ENCODE measurements at places on chromosomes 2 and 18.

GRCh38 chr2:234816491-234816890, 135.3 kb upstream of the SH3BP4 start:
- no peak for DNase-seq

- no peak for DNase-seq
These were observed 59.6 kb upstream of the C2orf15 start for GRCh38 chr2:99081891-99082290.

DNA sequence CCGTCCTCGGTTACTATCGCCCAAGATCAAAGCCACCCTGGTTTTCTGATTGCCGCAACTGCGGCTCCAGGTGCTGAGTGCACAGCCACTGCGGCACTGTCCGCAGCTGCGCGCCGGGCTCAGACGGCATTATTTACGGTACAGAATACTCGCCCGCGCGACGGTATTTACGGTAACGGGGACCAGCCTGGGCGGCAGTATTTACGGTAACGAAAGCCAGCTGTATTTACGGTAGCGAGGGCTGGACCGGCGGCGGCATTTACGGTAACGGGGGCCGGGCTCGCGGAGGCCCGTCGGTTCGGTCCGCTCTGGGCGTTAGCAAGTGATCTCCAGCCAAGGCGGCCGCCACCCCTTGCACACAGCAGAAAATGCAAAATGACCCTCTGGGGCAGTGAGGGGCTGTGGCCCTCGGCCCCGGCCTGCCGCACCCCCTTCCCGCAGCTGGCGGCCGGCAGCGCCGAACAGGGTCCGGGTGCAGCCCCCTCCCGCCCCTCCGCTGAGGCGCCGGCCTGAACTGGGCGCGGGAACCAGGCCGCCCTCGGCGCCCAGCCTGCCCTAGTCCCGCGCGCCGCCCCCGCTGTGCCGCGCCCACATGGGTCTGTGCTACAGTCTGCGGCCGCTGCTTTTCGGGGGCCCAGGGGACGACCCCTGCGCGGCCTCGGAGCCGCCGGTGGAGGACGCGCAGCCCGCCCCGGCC, at the start of gene GNAL:
Gene GNAL (plus strand): TSS at position 293 of the 697 bp plus-strand sequence. CDS start 300 bp downstream, at position 593.
- DNase-seq = peak; percentile 19

GRCh38 chr2:168722592-168722991, 79.8 kb upstream of the NOSTRIN start:
- DNase-seq = no peak

- no peak for DNase-seq
These were observed 966 bp downstream of the ADCY3 start for GRCh38 chr2:24919037-24919505.

DNA sequence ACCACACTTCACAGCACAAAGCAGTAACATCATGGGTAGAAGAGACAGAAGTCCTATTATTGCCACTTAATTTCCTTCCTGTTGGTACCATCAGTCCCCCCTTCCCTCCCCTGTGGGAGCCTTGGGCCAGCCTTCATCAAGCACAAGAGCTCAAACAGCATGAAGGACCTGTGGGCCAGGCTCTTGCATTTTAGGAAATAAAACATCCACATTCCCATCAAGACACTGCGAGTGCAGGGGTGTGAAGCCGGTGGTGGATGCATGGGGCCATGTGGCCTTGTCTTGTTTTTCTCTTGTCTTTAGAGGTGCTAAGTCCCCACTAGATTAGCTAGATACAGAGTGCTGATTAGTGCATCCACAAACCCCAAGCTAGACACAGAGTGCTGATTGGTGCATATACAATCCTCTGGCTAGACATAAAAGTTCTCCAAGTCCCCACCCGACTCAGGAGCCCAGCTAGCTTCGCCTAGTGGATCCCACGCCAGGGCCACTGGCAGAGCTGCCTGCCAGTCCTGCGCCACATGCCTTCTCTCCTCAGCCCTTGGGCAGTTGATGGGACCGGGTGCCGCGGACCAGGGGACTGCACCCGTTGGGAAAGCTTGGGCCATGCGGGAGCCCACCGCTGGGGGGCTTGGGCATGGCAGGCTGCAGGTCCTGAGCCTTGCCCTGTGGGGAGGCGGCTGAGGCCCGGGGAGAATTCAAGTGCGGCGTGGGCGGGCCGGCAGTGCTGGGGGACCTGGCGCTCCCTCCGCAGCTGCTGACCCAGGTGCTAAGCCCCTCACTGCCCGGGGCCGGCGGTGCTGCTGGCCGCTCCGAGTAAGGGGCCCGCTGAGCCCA, 14.7 kb upstream of the PXDN start:
- no peak for DNase-seq

DNA sequence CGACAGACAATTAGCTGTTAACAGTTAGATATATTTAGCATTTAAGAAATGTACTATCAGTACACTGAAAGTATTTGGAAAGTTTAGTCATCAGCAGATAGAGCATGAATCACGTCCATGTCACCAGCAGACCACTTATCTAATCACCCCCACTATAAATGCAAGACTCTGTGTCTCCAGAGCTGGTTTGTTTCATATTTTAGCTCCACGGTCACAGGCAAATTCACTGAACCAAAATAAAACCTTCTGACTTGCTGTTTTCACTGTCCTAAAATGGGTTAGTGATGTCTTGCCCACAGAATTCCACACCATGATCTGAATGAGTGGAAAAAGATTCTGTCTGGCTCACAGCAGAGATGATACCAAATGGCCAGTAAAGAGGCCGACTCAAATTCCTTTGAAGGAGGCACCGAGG, 64.9 kb downstream of the CDH2 start:
- DNase-seq = no peak

GRCh38 chr18:60865801-60866200, 467.4 kb upstream of the CDH20 start:
- DNase-seq = no peak

GRCh38 chr18:10060469-10060782, 146.6 kb downstream of the VAPA start:
- DNase-seq = no peak

- no peak for DNase-seq
These were observed 55.2 kb upstream of the COBLL1 start for GRCh38 chr2:164896634-164897355.

DNA sequence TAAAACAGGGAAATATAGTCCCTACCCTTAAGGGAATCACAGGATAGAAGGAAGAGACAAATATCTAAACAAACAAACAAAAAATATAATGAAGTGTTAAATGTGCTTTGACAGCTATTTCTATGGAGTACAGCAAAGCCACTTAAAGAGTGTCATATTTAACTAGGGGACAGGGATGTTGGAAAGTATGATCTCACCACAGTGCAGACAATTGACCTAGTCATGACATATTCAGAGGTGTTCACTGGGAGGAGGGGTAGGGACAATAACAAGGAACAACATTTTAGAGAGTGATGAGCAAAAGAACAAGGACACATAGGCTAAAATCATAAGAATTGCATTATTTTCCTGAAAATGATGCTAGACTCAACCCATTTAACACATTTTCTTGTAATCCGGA, 107.5 kb downstream of the TMEM163 start:
- no peak for DNase-seq

DNA sequence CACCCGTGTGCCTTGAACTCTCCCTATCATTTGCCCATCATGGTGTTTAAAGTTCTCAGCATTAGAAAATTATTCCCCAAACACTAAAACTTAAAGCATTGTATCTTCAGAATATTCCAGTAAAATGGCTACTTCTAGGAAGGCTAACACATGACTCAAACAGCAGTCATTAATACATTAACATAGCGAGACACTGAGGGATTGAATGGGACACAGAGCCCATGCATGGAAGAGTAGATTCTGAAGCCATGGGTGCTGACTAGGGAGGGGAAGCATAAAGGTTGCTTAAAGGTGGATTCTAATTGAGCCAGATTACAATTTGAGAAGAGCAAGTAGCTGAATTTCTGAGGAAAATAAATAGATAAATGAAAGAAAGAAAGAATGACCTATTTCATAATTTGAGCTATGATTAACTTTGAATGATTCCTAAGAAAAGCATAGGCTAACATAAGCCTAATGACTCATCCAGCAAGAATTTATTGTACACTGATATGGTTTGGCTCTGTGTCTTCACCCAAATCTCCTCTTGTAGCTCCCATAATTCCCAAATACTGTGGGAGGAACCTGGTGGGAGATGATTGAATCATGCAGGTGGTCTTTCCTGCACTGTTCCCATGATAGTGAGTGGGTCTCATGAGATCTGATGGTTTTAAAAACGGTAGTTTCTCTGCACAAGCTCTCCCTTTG, 79.8 kb upstream of the PIK3C3 start:
- no peak for DNase-seq

DNA sequence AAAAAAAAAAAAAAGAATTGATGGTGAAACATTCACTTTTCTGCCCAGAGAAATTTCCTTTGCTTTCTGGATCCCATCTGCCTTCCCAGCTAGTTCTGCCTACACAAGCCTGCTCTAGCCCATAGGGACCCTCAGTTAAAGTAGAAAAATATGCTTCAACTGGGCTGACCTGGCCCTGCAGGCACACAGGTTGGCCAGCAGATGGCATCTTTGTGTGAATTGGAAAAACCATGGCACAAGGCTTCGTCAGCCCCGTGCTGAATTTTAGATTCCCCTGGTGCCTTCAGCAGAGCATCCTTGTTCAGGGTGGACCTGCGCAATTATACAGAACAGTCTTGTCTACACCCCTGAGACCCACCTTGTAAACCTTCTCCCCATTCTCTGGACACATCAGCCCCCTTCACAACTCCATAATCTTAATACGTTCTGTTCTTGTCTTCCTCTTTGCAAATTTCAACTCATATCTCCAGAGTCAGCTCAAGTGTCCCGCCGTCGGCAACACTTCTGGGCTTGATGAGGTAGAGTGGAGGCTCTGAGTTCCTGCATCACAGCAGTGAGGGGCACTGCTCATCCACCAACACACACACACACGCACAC, 114.5 kb downstream of the INSIG2 start:
- DNase-seq = peak; percentile 29

DNA sequence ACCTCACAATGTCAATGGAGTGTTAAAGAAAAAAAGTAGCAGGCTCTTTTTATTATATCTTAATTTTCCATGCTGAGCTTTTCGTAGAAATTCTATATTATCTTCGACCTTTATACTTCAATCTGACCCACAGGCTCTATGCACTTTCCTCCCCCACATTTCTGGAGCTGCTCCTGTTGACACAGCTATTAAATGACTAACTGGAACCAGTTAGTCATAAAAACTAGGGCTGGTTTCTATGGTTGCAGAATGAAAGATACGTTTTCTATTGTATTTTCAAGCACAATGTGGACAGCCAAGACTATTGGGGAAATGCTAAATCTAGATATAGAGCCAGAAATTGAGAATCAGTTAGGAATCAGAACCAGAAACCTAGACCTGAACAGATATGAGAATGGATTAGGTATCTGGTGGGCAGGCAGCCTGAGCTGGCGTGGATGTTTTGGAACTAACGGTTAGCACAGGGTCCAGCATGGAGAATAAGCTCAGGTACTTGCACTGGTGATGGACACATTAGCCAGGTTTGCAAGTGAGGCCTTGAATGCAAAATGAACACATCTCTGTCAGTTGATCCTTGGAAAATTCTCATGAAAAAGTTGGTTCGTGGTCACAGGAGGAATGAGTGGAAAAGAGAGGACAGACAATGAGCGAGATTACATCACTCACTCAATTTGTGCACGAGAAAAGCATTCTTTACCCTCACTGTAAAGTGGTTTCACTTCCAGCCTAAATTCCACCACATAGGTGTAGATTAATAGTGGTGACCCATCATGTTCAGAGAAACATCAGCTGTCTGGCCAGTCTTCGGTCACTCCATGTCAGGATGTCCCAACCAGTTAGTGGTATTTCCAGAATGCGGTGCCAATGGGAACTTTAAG, 144.6 kb upstream of the EPHA4 start:
- no peak for DNase-seq

DNA sequence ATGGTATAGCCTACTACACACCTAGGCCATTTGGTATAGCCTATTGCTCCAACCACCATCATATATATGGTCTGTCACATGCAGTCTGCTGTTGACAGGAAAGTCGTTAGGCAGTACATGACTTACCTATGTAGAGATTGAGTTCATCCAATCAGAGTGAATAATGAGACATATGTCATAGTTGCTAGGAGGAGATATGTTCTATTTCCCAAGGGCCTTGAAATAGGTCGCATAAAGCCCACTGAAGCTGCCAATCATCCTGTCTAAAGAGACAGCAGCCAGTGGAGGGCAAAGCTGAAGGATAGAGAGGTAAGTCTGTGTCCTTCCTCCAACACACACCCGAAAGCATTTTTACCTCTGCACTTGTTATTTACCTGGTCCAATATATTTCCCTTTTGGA, 263.4 kb downstream of the PTPRM start:
- DNase-seq = no peak

GRCh38 chr2:1265454-1265853, 147.8 kb upstream of the TPO start:
- DNase-seq = no peak

DNA sequence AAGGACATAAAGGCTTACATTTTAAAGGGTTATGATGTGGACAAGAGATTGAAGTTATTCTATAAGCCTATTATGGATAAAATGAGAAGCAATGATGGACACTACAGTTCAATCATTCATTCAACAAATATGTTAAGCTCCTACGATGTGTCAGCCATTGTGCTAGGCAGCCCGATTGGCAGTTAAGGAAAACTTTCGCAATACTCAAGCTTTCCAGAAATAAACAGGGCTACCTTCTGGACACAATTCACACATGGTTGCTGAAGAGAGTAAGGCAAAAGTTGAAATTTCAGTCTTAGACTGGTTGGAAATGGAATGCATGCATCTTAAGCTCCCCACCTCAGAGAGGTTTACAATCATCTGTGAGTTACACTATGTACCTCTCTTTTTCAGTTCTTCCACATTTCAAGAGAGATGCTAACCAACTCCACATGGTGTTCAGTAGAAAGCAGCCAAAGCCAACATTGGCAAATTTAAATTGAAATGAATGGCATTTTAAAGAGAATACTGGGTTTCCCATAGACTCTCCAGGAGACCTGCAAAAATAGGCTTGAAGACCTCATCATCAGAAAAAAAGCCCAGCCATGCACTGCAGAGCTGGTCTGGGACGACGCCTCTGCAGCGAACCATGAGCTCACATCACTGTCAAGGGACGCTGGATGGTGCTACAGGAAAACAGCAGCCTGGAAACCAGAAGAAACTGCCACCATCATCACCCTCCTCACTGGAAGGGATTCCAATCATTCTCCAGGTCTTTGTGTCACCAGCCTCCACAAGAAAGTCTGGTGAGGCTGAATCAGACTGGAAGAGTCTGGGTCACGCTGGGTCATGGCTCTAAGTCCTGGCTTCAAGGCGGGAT, 276.3 kb downstream of the AFF3 start:
- DNase-seq = no peak

- DNase-seq = no peak
These were observed 364.9 kb upstream of the TMEFF2 start for GRCh38 chr2:192559587-192559986.

DNA sequence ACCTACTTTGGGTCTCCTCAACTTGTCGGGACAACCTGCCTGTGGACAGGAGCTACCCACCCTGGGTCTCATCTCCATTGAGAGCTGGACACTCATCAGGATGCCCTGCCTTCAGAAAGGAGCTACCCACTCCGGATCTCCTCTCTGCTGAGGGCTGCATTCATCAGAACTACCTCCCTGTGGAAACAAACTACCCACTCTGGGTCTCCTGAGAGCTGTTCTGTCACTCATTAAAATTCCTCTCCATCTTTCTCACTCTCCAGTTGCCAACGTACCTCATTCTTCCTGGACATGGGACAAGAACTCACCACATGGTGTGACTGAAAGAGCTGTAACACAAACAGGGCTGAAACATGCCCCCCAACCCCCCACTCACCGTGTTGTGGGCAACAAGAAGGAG, 22.5 kb upstream of the UBE2F start:
- no peak for DNase-seq
